T-helper 22 cell (primary cell): ENCODE measurements at places on chromosomes 3 and 15.

DNA sequence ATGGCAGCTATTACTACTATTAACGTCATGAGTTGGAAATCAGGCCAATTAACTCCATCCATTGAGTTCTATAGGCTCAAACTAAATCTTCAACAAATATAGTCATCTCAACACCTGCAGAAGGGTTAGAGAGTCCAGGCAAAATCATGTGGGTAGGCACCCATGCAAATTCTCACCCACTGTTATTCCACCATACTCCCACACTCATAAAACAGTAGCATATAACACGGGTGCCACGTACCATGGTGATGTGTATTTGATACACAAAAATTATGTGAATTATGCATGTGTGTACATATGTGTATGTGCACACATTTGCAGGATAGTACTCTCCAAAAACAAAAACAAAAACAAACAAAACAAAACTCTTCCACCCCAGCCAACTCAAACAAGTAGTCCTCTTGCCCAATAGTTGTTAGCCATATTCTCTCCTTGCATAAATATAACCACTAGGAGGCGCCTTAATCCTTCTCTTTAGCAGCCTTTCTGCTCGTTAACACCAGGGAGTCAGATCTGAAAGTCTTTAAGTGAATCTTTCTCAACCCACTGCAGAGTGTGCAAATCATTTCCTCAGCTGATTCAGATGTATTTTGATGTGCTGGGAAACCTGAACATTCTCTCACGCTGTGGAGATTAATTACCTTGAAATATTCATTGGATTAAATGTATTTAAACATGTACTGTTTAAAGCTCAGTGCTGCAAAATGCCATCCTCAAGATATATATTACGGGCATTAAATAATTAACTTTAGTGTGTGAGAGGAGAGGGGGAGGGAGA lies 38.0 kb upstream of the COPB2 start:
- no peak for DNase-seq

- no peak for DNase-seq
These were observed 78.2 kb upstream of the FLNB start for GRCh38 chr3:57929988-57930387.

DNA sequence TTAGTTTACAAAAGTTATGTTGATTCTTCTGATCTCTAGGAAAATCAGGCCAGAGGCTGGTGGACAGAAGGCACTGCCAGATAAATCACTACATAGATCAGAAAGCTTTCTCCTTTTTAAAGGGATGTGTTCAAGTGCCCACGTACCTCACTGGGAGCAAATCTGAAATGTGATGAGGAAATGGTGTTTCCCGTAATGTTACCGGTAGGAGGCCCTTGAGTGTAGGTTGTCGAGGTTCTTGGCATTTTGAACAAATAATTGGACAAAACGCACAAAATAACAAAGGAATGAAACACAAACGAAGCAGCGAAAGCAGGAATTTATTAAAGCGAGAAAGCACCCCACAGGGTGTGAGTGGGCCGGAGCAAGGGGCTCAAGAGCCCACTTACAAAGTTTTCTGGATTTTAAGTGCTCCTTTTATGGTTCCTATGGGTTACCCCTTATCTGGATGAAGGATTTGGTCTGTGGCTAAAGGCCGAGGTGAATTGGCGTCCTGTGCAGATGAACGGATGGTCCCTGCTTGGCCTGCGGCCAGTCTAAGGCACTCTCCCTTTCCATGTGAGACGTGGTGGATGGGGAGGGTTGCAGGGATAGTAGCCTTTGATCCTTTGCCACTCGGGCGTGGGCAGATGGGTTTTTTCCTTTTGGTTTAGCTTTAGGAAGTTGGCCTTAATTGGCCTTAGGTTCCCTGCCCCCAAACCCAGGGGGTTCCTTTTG lies 1.0 kb downstream of the SNX1 start:
- no peak for DNase-seq

DNA sequence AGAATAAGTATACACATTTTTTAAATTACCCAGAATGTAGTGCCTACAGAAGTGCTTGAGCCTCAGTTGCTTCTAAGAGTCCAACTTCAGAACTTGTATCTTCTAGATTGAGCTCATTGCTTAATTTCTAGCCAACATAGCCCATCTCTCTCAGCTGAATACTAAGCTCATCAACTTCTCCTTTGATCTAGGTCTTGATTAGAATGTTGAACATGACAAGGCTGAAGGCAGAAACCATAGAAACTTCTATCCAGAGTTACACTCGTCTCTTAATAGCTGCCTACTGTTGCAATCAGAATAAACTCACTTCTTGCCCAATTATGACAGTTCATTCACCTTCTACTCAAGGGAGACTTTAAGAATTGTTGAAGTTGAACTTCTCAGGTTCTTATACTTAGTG lies 327.3 kb upstream of the THBS1 start:
- DNase-seq, result no peak

DNA sequence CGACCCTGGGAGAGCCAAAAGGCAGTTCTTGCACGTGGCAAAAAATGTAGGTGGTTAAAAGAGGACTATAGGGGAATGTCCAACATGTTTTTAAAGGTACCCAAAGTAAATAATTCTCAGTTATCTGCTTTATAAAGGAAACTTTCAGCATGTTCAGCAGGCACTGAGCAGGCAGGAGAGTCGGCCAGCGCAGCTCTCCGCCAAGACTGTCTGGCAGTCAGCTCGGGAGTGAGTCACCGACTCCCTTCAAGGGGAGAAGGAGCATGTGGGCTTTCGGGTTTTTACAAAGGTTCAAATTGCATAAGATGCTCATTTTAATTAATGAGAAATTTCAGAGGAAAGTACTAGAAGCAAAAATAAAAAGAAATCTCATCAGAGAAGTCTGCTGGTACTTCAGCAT lies 7.0 kb downstream of the GABRA5 start:
- DNase-seq, result no peak

DNA sequence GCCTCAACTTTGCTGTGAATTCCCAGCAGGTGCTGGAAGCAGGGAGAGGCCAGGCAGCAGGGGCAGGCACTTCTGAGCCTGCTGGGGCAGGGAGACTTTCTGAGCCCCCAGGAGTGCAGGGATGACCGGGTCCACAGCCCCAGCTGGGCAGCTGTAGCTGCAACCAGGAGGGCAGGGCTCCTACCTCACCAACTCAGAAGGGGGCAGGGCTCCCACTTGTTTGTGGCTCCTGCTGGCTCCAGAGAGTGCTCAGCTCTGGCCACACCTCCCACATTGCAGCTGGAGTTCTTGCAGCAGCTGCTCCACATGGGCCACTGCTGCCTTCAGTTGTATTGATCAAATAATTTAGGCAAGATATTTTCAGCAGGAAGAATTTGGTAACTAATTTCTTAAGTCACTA lies 812.3 kb downstream of the NSUN3 start:
- no peak for DNase-seq

- no peak for DNase-seq
These were observed 97.4 kb downstream of the WNT7A start for GRCh38 chr3:13782501-13782900.

- DNase-seq, result no peak
These were observed 30.7 kb upstream of the CSTA start for GRCh38 chr3:122294359-122294758.

- DNase-seq, result no peak
These were observed 5.3 kb downstream of the WDR6 start for GRCh38 chr3:49012441-49013017.

- DNase-seq, result no peak
These were observed 82.7 kb downstream of the ABHD5 start for GRCh38 chr3:43773273-43774094.

GRCh38 chr3:26997226-26997625 lies 372.0 kb downstream of the NEK10 start:
- DNase-seq, result no peak

GRCh38 chr15:88736204-88736603 lies 67.0 kb upstream of the ACAN start:
- no peak for DNase-seq

- DNase-seq, result no peak
These were observed 94.9 kb downstream of the LRRK1 start for GRCh38 chr15:101013769-101014675.

DNA sequence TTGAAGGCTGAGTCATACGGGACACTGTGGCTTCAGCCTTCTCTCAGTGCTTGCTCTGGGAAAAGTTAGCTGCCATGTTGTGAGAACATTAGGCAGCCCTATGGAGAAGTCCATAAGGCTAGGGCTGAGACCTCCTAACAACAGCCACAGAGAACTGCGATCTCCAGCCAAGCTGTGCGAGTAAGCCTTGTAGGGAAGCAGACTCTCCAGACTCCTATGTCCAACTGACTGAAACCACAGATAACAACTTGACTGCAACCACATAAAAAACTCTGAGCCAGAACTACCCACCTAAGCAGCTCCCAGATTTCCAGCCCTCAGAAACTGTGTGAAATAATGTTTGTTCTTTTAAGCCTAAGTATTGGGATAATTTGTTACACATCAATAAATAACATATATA lies 40.7 kb downstream of the DENND6A start:
- DNase-seq, result no peak

DNA sequence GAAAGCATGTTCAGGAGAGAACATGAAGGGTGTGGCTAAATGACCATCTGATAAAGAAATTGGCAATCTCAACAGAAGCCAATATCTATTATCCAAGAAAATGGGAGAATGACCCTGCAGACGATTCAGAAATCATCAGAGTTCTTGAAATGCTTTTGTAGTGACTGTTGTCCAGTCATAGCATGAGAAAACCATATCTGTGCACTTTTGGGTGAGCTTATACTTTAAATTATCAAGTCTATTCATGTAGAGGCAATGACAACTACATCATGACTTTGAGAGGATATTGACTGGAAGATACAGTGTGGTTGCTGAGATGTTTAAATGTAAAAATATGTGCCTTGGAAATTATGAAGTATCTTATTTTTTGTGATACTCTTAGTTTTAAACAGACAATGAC lies 57.6 kb upstream of the AZI2 start:
- no peak for DNase-seq

GRCh38 chr15:34900748-34901147 lies 68.8 kb downstream of the AQR start:
- no peak for DNase-seq

DNA sequence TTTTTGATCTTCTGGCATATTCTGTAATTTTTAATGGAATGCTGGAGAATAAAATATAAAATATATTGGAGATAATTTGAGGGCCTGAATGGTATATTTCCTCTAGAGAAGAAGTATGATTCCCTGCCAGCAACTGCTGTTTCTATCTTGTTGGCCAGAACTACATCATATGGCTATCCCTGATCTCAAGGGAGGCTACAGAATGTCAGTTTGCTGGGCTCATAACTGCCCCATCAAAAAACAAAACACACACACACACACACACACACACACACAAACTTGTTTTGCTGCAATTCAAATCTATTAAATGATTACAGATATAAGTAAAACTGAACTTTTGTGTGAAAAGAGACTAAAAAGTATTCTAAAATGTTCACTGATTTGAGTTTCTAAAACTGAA lies 51.0 kb downstream of the RASA2 start:
- no peak for DNase-seq

GRCh38 chr3:143067201-143067600 lies 52.4 kb upstream of the CHST2 start:
- DNase-seq, result no peak

- DNase-seq, result no peak
These were observed 38.5 kb upstream of the CTSH start for GRCh38 chr15:78983146-78983918.
